ENCODE measurements at places on chromosomes 6 and 20.

- no peak for ATAC-seq
Measured at GRCh38 chr6:116412270-116412669, 41.5 kb downstream of the DSE start.

- peak; percentile 63 for ATAC-seq
Measured at GRCh38 chr6:41186031-41186562, 14.9 kb downstream of the TREML2 start.

DNA sequence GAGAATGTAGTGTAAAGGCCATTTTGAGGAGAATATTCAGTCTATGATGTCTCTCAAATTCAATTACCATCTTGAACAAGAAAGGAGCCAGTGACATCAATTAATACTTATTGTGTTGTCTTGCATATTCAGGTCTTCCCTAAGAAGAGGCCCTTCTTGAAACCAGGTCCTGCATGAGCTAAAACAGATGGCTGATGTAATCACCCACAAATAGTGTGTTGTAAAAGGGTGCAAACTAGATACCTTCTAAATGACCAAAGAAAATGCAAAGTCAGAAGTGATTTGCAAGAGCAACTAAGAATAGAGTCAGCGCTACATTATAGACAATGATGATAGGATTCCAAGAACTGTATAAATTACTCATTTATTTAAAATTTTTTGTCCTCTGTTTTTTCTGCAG is 97.0 kb downstream of the BTBD3 start:
- no peak for ATAC-seq

DNA sequence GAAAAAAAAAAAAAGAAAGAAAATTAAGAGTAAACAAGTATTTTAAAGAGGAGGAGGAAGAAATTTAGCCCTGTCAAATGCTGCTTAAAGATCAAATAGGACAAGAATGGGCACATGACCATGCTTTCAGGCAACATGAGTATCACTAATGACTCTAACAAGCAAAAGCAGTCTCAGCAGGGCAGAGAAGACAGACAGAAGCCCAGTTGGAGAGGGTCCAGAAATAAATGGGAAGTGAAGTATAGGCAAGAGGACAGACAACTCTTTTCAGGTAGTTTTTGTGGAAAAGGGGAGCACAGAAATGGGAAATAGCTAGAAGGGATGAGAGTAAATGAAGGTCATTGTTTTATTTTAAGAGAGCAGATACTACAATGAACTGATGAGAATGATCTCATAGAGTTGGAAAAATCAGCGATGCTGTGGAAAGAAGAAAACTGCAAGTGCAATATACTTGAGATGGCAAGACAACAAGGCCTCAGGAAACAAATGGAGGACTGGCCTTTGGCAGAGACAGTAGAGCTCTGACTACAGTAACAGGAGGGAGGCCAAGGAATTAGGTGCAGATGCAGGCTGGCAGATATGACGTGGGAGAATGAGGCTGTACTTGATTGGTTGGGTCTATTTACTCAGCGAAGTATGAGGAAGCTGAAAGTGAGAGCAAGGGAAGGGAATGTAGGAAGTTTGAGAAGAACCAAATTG is 40.3 kb downstream of the KIF6 start:
- ATAC-seq: no peak

DNA sequence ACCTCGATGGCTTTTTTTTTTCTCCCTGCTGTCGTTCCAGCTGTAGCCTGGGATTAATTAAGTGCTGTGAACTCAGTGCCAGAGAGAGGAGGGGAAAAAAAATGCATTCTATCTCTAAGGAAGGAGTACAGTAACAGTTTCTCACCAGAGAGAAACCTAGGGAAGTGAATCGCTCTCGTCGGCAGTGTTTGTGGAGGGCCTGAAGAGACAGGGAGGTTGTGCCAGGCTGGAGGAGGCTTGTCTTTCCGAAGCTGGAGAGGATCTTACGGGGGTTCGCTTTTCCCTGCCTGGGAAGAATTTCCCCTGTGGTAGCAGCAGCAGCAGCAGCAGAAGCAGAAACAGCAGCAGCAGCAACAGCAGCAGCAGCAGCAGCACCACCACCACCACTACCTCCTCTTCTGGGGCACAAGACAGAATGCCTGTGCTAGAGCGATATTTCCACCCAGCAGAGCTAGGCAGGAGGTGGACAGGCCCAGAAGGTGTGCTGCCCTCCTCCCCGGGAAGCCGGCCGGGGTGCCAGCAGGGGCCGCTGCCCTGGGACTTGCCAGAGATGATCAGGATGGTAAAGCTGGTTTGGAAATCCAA is 186.5 kb downstream of the PDE7B start:
- ATAC-seq: no peak

DNA sequence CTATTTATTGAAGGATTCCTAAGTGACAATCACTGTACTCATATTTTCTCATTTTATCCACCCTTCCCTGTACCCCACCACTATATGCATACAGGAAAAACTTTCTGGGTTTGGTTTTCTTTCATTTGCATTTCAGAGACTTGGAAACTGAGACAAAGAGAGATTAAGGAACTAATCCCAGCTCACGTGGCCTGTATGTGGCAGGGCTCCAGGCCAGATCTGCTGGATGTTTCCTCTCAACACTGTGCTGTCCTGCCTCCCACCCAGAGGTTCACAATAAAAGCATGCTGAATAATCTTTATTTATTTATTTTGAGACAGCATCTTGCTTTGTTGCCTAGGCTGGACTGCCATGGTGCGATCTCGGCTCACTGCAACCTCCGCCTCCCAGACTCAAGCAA is 50.2 kb downstream of the CEP162 start:
- ATAC-seq: no peak

- no peak for ATAC-seq
Measured at GRCh38 chr6:135043364-135043763, 11.3 kb downstream of the HBS1L start.

DNA sequence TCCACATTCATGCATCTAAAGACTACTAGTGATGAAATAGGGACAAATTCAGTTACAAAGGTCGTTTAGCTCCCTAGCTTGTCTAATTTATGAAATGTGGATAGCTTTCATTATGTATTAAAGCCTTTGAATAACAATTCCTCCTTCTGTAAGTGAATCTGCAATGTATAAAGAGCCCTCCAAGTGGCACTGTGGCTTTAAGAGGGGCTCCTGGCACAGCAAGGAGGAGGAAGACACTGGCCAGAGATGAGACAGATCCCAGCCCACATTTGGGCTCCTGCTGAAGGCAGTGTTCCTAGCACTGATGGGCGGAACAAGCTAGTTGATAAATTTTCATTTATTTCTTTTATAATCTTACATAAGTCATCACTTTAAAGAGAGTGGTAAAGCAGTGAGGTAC is 17.6 kb upstream of the FUCA2 start:
- ATAC-seq: no peak

DNA sequence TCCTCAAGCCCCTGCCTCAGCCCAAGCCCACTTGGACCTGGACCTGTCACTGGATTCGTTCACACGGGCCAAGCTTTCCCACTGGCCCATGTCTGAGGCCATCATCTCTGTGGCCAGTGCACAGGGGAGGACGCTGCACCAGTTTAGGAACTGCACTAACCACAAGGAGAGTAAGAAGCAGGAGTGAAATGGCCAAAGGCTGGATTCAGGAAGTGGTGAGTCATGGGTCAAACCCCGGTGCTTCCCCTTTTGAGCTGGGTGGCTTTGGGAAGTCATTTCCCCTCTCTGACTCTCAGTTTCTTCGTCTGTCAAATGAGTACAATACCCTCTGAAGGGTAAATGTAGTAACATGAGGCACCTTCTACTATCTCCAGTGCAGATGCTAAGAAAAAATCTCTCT is 87.9 kb downstream of the CD40 start:
- peak; percentile 37 for ATAC-seq

GRCh38 chr6:845101-845500 is 152.2 kb upstream of the EXOC2 start:
- no peak for ATAC-seq

GRCh38 chr6:126361832-126362440 is 22.0 kb downstream of the CENPW start:
- peak; percentile 24 for ATAC-seq

DNA sequence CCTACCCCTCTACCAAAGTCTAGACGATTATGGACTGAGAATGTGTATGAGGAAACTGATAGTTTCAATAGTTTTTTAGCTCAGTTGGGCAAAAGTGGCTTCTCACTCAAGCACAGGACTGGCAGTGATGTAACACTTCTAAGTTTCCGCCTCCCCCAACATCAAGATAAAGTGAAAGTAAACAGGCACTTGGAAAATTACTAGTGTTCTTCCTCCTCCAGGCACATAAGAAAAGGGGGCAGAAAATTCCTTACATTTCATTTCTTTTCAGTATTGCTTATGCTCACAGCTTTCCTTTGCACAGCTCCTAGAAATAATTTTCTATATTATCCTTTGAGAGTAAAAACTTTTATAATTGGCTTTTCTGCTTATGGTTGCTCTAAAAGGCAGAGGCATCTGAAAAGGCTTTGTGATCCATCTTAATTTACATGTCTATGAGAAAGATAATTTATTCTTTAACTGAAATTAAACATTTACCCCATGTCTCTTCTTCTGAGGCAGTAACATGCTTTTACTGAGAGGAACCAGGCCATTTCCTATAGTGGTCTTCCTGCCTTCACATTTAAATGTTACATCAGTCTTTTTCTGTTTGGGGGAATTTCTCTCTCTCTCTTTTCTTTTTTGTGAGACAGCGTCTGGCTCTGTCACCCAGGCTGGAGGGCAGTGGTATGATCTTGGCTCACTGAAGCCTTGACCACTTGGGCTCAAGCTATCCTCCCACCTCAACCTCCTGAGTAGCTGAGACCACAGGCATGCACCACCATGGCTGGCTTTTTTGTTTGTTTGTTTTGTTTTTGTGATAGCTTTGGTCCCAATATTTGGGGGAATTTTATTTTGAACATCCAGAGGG is 65.0 kb upstream of the EEF1A1 start:
- ATAC-seq: peak; percentile 87

DNA sequence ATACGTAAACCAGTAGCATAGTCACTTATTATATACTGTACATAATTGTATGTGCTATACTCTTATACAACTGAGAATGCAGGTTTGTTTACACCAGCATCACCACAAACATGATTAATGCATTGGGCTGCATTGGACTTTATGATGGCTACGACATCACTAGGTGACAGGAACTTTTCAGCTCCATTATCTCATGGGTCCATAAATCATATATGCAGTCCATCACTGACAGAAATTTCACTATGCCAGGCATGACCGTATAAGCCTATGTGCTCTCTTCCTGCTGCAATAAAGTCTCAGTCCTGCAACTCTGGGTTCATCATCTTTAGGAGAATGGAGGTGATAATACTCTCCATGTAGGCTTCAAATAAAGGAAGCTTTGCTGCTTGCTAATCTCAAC is 45.4 kb downstream of the ALDH5A1 start:
- no peak for ATAC-seq

GRCh38 chr20:697826-698225 is 22.2 kb upstream of the SCRT2 start:
- ATAC-seq: no peak

- no peak for ATAC-seq
Measured at GRCh38 chr6:1315201-1315559, 3.3 kb downstream of the FOXQ1 start.

All from stimulated activated memory B cell treated with anti-CD40 and anti-IgM and Interleukin-4, amounts not matched to agents 10 μg/mL and 1 μg/mL and 100 μg/mL, for 72 hours (primary cell).